ENCODE measurements at places on chromosomes 4 and X. TPM values are rescaled to one million over a fixed set of nuclear protein-coding genes. Genes with fewer than 3 reads are reported as not detected.

INTS6L gene
- 4.1 TPM for total RNA-seq

GALNTL6 gene
- total RNA-seq, result under 0.01 TPM

CT45A8 gene
- total RNA-seq, result not detected

PRRG1 gene
- 6.2 TPM for total RNA-seq

SUPT20HL2 gene
- total RNA-seq, result not detected

FGG gene
- total RNA-seq, result not detected

MAPK10 gene
- 8.0 TPM for total RNA-seq

CFAP47 gene
- total RNA-seq, result not detected

RPL36A gene
- 305 TPM for total RNA-seq

NAP1L2 gene
- 3.6 TPM for total RNA-seq

CXCL6 gene
- total RNA-seq, result 0.77 TPM

PDE6B gene
- total RNA-seq, result 2.8 TPM

FGF5 gene
- 5.4 TPM for total RNA-seq

CDS1 gene
- total RNA-seq, result 0.26 TPM

ADH1B gene
- 364 TPM for total RNA-seq
